Nephron progenitor cell (in vitro differentiated cells): ENCODE measurements at places on chromosomes 4 and X.

- no peak for DNase-seq
These were observed 442.7 kb downstream of the RAPGEF2 start for GRCh38 chr4:159545556-159545955.

- DNase-seq, result no peak
These were observed 20.8 kb upstream of the FREM3 start for GRCh38 chr4:143721317-143721716.

DNA sequence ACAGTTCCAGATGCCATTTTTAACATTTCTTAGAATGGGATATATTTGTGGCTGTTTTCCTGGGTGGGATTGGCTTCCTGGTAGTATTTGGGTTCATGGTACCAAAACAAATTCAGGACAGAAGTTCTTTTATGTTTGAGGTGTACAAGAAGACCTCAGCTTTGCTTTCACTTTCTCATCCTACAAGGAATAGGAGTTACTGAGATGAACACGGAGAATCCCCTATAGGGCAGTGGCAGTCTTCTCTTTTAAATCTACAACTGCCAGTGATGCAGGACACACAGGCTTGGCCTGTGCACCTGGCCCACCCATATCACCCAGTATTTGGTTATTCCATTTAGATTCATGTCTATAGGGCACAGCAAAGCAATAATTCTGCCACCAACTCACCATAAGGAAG is 35.2 kb downstream of the SLC10A7 start:
- DNase-seq, result no peak

GRCh38 chr4:101345271-101345595 is 2.1 kb downstream of the PPP3CA start:
- DNase-seq, result peak; percentile 30

DNA sequence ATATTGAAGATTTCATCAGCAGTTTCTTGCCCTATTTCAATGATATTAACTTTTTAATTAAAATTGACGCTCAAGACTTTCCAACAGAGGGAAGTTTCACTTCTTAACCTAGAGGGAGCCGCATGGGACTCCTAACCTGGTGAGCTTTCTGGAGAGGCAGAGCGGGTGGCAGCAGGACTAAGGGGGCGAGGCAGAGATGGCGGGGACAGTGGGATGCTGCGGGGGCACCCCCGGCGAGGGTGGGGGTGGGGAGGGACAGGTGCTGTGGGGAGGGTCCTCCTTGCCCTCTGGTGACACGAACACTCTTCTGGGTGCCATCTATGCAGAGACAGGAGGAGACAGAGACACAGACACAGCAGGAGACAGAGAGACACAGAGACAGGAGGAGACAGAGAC is 104.4 kb downstream of the ADRA2C start:
- DNase-seq, result no peak

DNA sequence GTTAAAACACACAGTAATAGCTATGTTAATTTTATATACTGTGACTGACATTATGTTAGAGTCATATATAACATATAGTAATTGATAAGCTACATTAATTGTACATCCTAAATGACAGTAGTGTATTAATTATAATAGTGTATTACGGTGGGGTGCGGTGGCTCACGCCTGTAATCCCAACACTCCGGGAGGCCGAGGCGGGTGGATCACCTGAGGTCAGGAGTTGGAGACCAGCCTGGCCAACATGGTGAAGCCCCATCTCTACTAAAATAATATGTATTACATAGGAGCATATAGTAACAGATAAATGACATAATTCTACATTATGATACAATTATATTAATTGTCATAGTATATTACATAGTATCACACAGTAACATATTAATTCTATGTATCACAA is 12.2 kb downstream of the ASMTL start:
- no peak for DNase-seq

GRCh38 chr4:44438687-44439086 is 9.9 kb downstream of the KCTD8 start:
- DNase-seq, result no peak

DNA sequence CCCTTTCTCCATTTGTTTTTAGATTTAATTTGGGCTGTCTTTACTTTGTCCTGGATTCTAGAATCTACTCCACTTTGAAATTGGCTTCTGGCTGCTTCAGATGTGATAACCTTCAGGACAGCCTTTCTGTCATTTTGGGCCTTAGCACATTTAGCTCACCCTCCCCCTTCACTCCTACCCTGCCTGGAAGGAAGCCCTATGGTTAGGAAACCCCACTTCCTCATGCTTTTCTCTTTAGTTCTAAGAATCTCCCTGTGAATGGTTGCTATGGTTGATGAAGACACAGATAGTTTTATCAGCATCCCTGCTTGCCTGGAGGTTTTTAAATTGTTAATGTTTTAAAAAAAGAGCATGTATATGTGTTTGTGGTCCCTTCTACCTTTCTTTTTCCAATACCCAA is 100.7 kb upstream of the PTPN13 start:
- DNase-seq, result no peak

GRCh38 chr4:108651014-108651791 is 804 bp downstream of the OSTC start:
- DNase-seq, result no peak

DNA sequence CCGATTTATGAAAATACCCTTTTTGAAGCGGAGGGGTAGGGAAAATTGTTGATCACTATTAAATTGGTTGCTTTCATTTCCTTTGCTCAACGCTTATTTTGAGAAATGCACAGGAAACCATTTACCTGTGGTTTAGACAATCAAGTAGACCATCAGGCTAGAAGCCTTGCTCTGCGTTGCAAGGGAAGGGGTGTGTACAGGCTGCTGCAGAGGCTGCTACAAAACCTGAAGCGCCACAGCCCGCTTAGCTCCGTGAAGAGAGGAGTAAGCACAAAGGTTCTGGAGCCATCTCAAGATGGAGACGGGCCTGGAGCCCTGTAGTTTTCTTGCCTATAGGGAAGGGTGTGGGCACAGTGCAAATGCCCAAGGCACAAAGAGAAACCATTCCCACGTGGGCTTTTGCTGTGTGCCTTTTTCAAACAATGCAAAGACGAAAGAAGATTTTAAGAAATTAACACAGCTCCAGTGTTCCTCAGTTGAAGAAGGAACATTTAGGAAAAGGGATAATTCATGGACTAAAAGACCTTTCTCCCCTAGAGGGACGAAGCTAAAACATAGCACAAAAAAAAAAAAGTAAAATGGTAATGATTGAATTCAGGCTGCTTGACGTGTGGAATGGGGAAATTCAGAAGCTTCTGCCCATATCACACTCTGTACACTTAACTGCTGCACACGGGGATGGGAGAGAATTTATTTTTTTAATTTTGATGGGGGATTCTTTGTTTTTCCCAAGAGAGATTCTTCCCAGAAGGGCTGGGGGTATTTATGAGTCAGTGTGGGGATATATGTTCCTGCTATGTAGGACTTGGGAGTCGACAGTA is 3.5 kb downstream of the TMSB4X start:
- peak; percentile 23 for DNase-seq

DNA sequence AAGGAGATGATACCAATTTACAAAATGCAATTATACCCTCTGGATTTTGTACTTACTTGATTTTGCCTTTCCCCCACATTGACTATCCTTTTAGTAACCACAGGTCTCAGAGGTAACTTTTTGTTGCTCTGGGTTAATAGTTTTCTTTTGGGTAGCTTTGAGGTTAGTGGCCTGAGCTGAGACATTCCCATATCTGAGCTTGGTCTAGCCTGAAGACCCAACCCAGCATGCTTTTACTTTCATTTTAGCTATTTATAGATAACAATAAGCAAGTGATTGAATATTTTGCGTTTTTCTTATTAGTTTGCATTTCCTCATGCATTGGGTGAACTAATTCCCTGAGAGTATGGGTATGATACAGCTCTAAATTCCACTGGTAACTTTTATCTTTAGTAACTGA is 11.8 kb downstream of the HTN1 start:
- DNase-seq, result no peak

GRCh38 chrX:40097504-40098263 is at the start of gene BCOR:
Gene BCOR (minus strand): TSS chrX:40097958. CDS start chrX:40077929, 20,029 bp downstream.
- peak; percentile 67 for DNase-seq

GRCh38 chr4:105182211-105182610 is 35.5 kb downstream of the TET2 start:
- no peak for DNase-seq

- DNase-seq, result no peak
These were observed 141.0 kb downstream of the NSUN7 start for GRCh38 chr4:40890764-40891163.

DNA sequence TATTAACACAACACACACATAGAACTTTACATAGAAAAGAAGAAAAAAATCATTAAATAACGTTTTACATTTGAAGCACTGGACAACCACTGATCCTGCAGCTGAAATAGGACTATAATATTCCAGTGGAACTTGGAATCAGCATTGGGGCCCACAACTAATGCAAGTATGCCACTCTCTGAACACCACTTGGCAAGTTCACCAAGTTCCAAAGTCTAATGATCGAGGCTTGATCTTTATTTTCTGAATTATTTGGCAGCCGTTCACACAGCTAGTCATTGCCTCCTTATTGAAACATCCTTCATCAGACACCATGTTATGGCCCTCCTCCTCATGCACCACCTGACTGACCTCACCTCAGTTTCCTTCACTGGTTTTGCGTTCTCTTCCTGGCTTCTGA is 107.6 kb downstream of the DCHS2 start:
- DNase-seq, result no peak

GRCh38 chr4:89268679-89269078 is 38.9 kb downstream of the GPRIN3 start:
- DNase-seq, result no peak

GRCh38 chr4:165207016-165207430 is 338 bp upstream of the KLHL2 start:
- DNase-seq, result peak; percentile 14

DNA sequence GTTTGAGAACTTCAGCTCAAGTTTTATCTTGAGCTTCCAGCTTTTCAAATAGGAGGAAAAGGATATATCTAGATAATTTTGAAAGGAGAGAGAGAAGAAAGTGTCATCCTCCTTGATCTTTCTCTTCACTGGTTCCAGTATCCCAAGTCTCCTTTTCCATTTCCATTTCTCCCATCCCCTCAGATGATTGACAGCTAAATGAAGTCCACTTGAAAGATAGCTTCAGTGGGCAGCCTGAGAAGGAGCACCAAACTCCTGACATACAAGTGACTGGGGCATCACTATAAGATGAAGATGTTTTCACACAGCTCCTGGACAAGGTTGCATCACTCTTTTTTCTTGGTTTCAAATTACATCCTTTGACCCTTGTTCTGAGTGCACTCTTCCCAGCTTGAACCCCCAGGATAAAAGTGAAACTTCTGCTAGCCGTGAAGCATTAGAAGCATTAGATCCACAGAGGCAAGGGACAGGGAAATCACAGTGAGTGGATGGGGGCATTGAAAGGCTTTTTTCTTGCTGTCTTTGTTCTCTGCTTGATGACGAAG is 17.5 kb upstream of the MAGEA10 start:
- DNase-seq, result no peak

- no peak for DNase-seq
These were observed 629.7 kb upstream of the DIPK2B start for GRCh38 chrX:45830343-45830742.

DNA sequence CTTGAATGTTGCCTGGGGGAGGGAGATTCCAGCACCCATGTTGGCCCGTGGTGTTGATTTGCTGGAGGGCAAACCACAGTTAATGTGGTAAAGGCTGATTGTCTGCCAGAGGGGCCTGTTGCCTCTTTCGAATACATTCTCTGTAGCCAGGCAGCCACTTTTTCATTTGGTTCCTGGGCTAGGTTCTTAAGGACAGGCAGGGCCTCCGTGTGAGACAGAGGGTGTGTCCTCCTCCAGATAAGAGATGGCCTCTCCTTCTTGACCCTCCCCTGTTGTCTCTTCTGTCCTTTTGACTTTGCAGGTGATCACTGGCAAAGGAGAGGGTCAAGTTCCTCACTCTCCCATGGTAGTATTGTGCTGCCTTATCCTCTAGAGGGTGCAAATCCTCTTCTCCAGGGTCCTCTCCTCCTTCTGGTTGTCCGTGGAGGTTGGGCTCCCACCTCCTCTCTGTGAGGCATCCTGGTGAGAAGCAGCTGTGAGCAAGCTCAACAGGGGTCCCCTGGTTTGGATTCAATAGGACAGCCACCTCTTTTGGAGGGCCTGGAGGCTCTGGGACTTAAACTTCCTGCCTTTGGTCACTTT is 44.9 kb downstream of the ZNF182 start:
- DNase-seq, result no peak

- DNase-seq, result no peak
These were observed 5.4 kb downstream of the SCARB2 start for GRCh38 chr4:76208005-76208765.

GRCh38 chrX:2449135-2449886 is 51.5 kb downstream of the DHRSX start:
- peak; percentile 3 for DNase-seq

- DNase-seq, result no peak
These were observed 150.1 kb downstream of the HNRNPD start for GRCh38 chr4:82223715-82224114.

- DNase-seq, result no peak
These were observed 20.3 kb upstream of the SOD3 start for GRCh38 chr4:24775032-24775605.

DNA sequence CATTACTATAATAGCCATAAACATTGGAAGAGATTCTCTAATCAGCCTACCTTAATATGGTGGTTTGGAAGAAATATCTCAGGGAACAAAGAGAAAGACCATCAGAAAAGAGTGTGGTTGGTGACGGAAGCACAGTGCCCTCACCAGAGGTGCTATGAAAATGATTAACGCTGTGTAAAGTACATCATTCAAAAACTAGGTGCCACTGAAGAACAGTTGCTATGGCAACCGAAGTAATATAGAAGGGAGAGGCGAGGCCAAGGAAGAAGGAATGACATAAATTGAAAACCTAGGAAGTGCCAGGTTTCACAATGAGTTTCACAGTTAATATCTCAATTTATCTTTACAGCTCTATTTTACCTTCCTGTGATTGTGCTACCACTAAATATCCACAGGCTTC is 57.0 kb upstream of the ARSJ start:
- DNase-seq, result no peak

GRCh38 chr4:97411356-97411755 is 731.9 kb downstream of the STPG2 start:
- DNase-seq, result no peak

DNA sequence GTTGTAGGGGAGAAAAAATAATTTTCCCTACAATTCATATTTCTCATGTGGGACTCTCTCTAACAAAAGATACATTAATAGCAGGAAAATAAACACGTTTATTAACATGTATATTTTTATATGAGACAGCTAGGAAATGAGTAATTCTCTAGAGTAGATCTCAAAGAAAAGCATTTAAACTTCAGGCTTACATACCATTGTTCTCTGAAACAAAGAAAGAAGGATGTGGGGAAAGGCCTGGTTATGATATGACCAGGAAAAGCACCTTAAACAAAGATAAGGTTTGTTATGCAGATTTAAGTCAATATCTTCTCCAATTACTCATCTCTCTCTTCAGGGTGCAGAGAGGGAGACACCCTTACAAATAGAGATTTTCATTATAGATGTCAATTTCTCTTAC is 131.3 kb downstream of the SLC7A11 start:
- no peak for DNase-seq

DNA sequence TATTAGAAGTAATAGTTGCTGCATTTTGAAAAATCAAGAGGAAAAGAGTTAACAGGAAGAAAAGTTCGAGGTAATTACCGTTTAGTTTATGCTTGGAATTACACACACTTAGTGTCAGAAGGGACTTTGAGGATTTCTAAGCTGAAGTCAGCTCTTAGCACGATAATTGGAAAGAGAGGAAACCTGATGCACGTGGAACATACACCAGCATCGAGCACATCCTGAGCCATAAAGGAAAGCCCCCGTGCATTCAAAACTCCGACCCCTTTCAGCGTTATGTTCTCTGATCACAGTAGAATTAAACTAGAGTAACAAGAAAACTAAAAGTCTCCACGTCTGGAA is 400 bp upstream of the PAQR3 start:
- no peak for DNase-seq
